NCI-H1930 (cell line): ENCODE measurements at places on chromosomes 11 and 22.

DNA sequence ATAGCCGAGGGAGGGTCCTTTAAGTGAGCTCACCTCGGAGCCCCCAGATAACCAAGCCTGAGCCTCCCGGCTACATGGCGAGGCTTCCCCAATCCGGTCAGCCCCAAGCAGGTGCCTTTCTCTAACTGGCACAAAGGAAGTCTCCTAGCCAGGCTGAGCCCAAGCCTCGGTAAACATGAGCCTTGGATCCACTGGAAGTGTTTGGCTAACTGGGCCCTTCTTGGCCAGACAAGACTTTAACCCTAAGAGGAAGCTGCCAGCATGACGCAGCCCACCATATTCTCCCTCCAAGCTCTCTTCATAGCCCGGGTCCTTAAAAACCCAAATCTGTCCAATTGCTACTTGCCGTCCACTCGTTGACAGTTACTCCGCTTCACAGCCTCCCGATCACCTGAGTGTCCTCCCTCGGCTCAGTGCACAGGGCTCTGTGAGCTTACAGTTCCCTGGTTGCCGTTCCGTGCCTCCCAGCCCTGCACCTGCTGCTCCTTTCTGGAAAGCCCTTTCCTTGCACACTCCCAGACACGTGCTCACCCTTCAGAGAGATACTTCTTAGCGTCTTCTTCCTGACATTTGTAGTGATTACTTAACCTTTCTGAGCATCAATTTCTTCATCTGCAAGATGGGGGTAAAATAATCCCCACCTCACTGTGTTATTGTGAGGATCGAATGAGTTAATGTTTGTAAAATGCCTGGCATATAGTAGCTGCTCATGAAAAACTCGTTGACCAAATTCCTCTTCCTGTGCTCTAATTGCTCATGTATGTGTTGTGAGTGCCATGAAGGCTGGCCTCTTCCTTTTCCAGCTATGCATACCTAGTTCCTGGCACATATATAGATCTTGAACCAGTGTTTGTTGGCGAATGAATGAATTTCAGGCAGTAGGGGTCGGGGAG lies 25.6 kb downstream of the TXN2 start:
- no peak for DNase-seq

GRCh38 chr11:70397983-70398833 lies at the start of gene CTTN:
Gene CTTN, plus strand, starts transcription at chr11:70398529. Its CDS starts 8,769 bp downstream, at chr11:70407298.
- DNase-seq: peak; percentile 87

DNA sequence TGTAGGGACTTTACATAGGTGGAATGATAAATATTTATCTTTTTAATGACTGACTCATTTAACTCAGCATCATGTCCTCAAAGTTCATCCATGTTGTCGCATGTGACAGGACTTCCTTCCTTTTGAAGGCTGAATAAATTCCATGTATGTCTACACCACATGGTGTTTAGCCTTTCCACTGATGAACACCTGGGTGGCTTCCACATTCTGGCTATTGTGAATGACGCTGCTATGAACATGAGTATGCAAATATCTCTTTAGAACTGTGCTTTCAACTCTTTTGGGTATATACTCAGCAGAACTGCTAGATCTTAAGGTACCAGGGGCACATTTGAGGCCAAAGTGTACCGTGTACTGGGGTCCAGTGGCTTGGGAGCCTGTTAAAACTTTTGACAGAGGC lies 24.1 kb downstream of the LARGE1 start:
- DNase-seq: no peak

DNA sequence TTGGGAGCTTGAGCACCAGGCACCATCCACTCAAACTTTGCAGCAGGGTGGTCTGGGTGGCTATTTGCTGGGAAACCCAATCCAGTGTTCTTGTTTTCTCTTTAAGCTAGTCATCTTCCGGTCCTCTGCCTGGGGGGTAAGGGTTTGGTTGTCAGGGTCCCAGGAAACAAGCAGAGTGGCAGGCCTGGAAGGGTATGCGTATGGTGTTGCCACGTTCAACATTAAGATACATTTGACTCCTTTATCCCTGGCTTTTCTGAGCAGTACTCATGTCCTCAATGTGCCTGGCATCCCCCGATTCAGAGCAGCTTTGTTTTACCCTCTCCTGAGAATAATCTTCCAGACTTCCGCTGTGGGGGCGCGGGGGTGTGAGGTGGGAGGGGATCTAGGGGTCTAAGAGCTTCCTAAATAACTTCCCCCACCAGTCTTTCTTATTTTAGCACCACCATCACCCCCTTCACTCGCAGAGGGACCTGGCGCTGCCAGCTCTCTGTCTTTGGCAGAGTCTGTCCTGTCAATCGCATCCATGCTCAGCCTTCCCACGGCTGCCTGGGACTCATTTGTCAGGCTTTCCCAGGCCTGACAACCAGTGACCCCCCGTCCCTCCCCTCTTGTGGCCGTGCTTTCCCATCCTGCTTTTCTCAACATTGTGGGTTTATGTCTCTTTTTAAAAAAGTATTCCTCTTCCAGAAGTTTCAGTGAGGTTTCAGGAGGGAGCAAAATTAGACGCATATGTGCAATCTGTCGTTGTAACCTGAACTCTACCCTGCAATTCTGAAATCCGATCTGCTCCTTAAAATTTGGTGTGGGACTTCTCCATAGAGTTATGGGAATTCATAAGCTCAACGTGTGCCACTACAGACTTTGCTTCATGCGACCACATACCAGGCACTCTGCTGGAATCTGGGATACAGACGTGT lies 27.0 kb upstream of the RBFOX2 start:
- no peak for DNase-seq

- no peak for DNase-seq
Measured at GRCh38 chr11:68969386-68969785, 11.4 kb downstream of the MRGPRD start.
